Renal cortical epithelial cell (primary cell): ENCODE measurements at places on chromosomes 5 and 9. TPM values are rescaled to one million over a fixed set of nuclear protein-coding genes. Genes with fewer than 3 reads are reported as not detected.

- DNase-seq: no peak
Measured at GRCh38 chr9:2387166-2387565, 234.4 kb upstream of the VLDLR start.

DNA sequence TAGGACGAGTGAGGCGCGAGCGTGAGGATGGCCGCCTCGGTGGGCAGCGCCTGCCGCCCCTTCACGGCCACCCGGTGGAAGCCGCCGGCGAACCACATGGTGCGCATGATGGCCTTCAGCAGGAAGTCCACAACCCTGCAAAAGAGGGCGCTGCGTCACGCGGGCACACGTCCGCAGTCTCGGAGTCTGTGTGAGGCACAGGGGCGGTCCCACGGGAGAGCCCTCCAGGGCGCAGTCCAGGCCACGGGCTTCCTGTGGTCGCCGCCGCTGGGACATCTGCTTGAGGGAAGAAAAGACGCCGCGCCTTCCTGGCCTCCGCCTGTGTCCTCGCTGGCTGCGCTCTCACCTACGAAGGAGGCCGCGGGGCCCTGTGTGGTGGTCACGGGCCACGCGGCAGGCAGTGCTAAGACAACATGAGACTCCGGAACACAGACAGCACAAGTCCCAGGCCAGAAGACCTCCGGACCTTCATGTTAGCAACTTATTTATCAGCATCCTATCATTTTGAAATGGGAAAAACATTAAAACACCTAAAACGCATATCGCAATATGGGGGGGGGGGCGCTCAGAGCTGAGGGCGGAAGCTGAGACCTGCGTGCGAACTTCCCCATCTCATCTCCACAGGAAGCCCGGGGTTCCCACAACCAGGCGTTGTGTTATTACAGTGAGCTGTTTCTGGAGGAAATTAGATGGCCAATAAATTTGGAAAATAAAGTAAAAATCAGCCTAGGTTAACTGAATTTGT, 28.8 kb downstream of the LPCAT1 start:
- no peak for DNase-seq

- no peak for DNase-seq
Measured at GRCh38 chr5:109823597-109823996, 133.9 kb downstream of the MAN2A1 start.

DNA sequence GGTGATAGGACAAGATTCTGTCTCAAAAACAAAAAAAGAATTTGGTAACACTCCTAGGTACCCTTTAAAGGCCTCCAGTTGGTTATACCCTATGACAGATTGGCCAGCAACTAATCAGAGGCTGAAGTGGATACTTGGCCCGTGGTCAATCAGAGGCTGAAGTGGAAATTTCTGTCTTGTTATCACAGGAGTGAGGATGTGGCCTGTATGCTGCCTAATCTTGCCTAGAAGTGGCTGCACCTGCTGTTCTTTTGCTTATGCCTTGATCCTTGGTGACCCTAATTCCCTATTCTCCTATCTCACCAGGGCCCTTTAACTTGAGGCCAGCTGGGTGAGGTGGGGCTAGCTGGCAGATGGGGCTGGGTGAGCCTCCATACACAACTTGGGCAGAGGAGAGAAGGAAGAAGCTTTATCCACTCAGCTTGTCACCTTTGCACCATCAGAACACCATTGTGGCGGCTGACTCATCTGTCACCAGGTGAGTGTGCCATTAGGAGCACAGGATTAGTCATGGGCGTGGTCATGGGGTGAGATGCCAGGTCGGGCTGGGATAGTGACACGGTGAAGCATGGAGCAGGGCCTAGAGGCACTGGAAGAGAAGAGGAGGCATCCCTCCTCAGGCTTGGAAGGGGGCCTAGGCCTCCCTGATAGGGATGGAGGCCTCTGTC, 41.5 kb downstream of the SAR1B start:
- DNase-seq: peak; percentile 58

The ST8SIA4 gene
- 0.17 and 3.9 TPM in 2 replicates for total RNA-seq

DNA sequence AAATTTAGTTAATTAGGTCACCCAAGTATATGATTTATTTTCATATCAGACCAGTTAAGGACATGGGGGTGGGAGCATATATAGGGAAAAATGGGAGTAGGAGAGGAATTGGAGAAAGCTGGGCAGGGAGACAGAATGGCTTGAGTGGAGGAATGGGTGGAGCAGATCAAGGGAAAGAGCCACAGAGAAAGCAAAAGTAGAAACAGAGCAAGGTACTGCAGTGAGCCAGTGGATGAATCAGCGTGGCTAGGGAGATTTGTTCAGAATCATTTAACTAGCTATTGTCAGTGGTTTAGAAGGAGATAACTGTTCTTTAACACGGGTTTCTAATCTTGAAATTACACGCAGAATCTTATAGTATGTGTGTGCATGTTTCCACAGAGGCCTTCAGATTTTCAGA, 37.4 kb downstream of the SNX24 start:
- peak; percentile 52 for DNase-seq

DNA sequence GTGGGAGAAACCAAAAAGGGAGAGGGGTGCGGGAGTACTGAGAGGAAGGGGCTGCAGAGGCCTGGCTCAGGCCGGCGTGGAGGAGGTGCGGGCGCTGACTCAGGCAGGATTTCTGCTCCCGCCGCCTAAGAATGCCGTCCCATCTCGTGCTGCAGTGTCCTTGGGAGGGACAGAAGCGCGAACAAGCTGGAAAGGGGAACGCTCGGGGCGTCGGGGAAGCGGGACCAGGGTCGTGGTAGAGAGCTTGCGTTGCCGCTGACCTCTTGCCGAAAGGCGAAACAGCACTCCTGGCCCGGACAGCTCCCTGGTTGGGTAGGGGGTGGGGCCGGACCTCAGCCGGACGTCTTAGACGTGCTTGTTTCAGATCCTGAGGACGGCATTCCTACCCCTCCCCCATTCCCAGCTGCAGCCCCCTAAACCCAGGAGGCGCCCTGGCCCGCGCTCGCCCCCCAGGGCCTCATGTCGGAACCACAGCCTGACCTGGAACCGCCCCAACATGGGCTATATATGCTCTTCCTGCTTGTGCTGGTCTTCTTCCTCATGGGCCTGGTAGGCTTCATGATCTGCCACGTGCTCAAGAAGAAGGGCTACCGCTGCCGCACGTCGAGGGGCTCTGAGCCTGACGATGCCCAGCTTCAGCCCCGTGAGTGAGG, 1.1 kb downstream of the RELL2 start:
- no peak for DNase-seq
